ENCODE measurements at places on chromosomes 5 and 9.

DNA sequence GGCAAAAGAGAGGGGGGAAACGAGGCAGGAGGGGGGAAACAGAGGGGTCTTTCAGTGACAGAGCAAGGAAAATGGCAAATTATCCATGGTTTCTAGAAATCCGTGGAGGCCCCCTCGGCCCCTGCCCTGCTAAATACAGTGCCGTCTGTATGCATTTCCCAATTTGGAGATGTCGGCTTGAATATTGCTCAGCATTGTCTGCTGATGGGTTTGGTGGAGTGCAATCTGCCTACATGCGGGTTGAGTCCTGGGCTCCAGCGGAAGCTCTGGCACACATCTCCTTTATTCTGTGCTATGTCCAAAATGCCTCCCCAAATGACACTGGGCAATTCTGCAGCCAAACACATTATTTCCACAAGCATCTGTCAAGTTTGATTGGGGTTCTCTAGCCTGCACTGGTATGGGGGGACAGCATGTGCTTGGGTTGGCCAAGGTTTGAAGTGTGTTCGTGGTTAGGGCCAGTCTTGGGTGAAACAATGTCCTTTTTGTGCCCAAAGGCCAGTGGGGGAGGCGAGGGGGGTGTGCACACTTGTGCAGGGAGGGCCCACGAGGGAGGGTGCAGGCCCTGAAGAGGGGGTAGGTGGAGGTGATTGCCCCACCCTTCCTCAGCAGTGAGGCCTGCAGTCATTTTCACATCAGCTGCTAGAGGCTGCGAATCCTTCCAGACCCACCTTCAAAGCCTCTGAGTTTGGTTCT, 6.2 kb upstream of the NEUROG1 start:
- no peak for DNase-seq

DNA sequence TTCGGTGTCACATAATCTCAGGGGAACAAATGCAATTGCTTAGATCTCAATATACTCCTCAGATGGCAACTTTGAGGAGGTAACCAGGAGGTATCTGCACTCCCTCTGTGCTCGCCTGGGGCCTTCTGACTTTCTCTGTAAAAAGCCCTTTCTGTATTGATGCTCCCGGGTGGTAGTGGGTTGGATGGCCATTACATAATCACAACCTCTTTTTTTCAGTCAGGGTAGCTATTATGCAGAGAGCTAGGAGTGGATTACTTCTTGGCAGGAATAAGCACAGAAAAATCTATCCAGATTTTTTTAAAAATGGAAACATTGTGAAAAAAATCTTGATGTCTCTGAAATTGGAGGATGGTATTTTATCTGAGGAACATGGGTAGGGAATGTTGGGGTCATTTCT, 116.6 kb downstream of the SH3GL2 start:
- no peak for DNase-seq

GRCh38 chr5:98296426-98296825, 477.0 kb upstream of the RGMB start:
- DNase-seq = no peak

DNA sequence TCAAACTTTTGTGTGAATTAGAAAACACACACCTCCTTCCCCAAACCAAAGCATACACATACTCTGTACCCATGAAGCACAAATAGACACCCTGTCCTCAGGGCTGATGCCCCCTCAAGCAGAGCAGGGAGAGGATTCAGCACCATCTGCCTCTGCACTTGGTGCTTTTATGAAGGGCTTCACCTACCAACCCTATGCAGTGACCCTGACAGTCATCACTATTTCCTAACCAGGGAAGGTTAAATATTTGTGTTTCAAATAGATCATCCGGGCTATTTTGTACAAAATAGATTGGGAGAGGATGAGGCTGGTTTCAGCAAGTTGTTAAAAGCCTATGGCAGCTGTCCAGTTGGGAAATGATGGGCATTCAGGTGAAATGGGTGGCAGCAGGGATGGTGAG, 396.2 kb downstream of the ZSWIM6 start:
- DNase-seq = no peak

- no peak for DNase-seq
These were observed 336.5 kb downstream of the DIRAS2 start for GRCh38 chr9:90306158-90306557.

DNA sequence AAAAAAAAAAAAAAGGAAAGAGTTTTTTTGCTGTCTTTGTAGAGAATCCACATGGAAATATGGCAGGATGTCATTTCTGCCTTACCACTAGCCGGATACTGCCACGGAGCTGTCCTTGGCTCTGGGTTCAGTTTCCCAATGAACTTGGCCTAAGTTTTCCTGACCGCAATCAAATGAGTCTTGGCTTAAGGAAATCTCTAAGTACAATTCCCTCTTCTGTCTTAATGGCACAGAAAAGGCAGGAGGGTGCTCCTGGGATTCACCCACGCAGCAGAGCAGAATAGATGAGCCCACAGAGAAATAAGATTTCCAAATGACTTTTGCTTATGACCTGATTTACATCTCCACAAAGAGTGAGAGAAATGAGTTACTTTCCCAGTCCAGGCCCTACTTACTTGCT, 284.0 kb upstream of the VLDLR start:
- DNase-seq = no peak

DNA sequence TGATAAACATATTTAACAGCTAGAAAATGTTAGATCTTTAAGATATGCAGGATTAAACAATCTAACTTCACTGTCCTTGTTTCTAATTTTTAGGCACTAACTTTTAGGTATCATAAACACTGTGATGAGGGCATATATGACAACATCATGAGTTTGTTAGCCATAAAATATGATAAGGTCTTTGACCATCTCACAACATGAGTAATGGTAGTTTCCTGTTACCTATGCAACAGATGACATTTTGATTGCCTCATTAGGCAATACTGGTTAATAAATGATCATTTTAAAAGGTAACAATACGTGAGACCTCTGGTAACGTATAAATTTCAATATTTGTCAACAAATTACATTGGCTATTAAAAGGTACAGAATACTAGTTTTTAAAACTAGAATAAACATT, 613.5 kb downstream of the PDE4D start:
- DNase-seq = no peak

DNA sequence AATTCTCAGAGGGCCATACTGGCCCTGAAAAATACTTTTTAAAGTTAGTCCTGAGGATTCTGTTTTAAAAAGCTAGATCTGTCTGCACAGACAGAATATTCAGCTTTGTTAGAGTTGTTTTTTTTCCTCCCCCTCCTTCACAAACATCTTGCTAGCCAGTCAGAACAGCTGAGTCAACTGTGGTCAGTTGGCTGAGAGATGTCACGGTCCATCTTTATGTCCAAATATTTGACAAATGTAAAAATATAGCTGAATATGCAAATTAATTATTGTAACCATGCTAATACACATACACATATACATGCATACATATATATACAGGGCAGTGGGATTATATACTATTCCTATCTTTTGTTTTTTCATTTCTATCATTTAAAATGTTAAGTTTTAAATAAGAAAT, 33.9 kb downstream of the UNC13B start:
- DNase-seq = no peak

GRCh38 chr5:59503220-59503619, 390.3 kb downstream of the PDE4D start:
- DNase-seq = no peak

Measured in stimulated activated CD8-positive, alpha-beta memory T cell treated with anti-CD3 and anti-CD28 coated beads, Interleukin-7, amount 100 ng/mL, for 24 hours (primary cell).